ENCODE measurements at places on chromosomes 5 and 9. TPM values are rescaled to one million over a fixed set of nuclear protein-coding genes. Genes with fewer than 3 reads are reported as not detected.

GRCh38 chr5:3828761-3829160 lies 233.1 kb downstream of the IRX1 start:
- DNase-seq: no peak

CDO1 gene
- 104 TPM for polyA plus RNA-seq

GRCh38 chr5:176663566-176663965 lies 16.3 kb downstream of the TSPAN17 start:
- DNase-seq: no peak

- no peak for DNase-seq
Observed at GRCh38 chr9:76576344-76576743, 117.4 kb downstream of the GCNT1 start.

DNA sequence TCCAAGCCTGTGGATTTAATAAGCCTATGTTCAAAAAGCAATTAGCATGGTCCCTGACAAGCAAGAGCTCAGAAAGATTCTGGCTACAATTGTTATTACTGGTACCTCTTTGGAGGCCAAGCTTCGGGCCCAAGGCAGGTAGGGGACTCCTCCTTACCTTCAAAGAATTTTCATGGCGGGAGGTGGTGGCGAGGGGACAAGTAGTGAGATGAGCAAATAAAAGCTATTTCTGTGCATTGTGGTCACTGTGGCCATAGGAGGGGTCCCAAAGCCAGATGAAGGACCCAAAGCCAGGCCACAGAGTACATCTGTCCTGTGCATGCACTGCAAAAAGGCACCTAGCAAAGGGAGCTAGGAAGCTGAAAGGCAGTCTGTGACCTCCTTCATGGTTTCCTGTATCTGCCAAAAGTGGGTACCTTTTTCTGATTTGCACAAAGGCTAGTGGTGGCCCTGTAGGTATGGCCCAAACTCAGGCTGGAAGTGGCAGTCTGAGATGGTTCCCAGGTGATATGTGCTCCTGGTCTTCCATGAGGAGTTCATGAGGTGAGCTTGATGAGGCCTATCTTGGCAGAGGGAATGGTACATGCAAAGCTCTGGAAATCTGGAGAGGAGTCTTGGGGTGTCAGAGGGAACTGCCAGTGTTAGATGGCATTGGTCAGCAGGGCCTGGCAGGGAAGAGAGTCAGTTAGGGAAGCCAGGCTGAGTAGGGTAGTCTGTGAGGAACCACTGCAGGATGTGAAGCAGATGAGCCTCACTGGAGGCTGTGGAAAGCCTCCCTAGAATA lies 3.3 kb upstream of the CXXC5 start:
- no peak for DNase-seq

GRCh38 chr9:113579283-113580040 lies 115.9 kb downstream of the RGS3 start:
- no peak for DNase-seq

DNA sequence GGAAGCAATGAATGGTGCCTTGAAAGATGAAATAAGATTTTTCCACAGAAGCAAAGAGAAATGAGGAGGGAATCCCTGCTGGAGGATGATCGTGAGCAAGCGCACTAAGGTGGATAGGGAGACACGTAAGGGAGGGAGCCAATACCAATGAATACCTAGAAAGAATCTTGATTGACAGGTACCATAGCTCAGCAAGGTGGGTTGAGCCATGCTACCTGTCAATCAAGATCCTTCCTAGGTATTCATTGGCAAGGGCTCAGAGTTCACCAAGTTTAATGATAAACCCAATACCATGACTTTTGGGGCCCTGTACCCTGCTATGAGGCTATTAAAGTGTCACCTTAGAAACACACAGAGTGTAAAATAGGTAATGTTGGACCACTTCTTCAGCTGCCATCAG lies 226.8 kb downstream of the GRIA1 start:
- no peak for DNase-seq

SMIM33 gene
- polyA plus RNA-seq: not detected

DNA sequence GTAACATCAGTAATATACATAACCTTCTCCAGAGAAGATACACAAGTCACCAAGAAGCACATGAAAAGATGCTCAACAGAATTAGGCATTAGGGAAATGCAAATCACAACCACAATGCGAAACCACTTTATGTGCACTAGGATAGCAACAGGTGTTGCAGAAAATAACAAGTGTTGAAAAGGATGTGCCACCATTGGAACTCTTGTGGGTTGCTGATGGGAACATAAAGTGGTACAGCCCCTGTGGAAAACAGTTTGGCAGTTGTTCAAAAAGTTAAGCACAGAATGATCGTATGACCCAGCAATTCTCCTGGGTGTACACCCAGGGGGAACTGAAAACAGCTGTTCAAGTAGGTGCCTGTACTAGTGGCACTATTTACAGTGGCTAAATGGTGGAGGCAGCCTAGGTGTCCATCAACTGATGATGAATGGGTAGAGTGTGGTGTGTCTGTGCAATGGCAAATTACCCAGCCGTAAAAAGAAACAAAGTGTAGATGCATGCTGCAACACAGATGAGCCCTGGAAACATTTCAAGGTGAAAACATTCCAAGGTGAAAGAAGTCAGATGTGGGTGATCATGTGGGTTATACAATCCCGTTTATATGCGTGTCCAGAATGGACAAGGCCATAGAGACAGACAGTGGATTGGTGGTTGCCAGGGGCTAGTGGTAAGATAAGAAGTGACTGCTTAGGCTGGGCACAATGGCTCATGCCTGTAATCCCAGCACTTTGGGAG lies 27.2 kb downstream of the CCDC69 start:
- DNase-seq: no peak

- no peak for DNase-seq
Observed at GRCh38 chr5:146213210-146213826, 9.9 kb downstream of the RBM27 start.
